ENCODE measurements at places on chromosomes 2 and 18. TPM values are rescaled to one million over a fixed set of nuclear protein-coding genes. Genes with fewer than 3 reads are reported as not detected.

SCN1A gene
- total RNA-seq = not detected

DNA sequence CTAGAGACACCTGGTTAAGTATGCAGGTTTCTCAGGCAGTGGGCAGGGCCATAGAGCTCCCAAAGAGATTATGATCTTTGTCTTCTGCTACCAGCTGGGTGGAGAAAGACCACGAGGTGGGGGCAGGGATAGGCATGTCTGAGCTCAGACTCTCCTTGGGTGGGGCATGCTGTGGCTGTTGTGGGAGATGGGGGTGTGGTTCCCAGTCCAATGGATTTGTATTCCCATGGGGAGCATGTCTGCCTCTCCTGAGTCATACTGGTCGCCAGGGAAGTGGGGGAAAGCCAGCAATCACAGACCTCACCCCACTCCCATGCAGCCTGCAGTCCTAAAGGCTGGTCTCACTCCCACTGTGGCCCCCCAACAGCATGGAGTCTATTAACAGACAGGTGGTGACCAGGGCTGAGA lies 31.4 kb upstream of the RHOB start:
- no peak overlapping the region for H3K27ac ChIP-seq
- peaks cover 25% of the 10 kb centered on the region for H3K4me1 ChIP-seq
- no peak for DNase-seq
- H3K27me3 ChIP-seq = no peaks in the 10 kb centered on the region
- no peak overlapping the region for H3K4me3 ChIP-seq

MREG gene
- total RNA-seq = 10.7 TPM

MYO7B gene
- 0.14 TPM for total RNA-seq

- H3K27ac ChIP-seq = no peak overlapping the region
- no peaks in the 10 kb centered on the region for H3K4me1 ChIP-seq
- peak; percentile 14 for DNase-seq
- H3K36me3 ChIP-seq = no peaks in the 10 kb centered on the region
- H3K27me3 ChIP-seq = no peaks in the 10 kb centered on the region
- no peak overlapping the region for H3K4me3 ChIP-seq
Observed at GRCh38 chr18:35407871-35408481, 30.8 kb upstream of the ZNF396 start.

- H3K4me1 ChIP-seq = peaks cover 19% of the 10 kb centered on the region
- H3K27me3 ChIP-seq = no peaks in the 10 kb centered on the region
- no peaks in the 10 kb centered on the region for H3K36me3 ChIP-seq
- H3K27ac ChIP-seq = peak overlapping the region; percentile 81
Observed at GRCh38 chr2:120253021-120253882, 600 bp downstream of the RALB start.

DNA sequence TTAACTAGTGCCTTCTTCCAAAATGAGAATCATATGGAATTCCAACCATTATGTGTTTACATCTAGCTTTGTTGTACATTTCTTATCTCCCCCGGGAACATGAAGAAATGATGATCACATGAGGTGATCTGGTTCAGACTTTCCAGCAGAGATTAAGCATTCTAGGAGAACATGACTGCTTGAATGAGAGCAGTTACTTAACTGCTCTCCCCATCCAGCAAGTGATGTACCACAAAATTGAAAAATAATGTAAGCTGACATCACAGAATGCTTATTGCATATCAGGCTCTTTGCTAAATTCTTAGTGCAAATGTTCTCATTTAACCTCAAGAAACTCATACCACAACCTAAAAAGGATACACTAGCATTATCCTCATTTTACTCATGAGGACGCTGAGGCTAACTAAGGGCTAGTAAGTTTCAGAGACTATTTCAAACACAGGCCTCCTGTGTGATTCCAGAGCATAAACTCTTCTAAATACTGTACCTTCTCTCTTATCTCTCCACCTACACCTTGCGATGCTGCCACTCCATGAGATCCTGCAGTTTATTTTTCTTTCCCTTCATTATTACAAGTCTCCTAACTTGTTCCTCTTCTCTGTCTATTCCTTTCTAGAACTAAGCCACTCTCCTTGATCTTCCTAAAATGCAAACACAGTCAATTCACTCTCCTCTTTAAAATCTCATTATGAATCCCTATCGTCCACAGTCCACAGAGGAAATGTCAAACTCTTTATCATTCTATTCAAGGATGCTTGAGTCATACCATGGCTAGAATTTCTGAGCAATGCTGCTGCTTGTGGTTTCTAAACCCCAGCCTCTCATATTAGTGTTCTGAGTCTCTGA lies 1224.8 kb upstream of the ZEB2 start:
- no peak overlapping the region for H3K27ac ChIP-seq
- no peaks in the 10 kb centered on the region for H3K27me3 ChIP-seq
- no peaks in the 10 kb centered on the region for H3K4me1 ChIP-seq

DNA sequence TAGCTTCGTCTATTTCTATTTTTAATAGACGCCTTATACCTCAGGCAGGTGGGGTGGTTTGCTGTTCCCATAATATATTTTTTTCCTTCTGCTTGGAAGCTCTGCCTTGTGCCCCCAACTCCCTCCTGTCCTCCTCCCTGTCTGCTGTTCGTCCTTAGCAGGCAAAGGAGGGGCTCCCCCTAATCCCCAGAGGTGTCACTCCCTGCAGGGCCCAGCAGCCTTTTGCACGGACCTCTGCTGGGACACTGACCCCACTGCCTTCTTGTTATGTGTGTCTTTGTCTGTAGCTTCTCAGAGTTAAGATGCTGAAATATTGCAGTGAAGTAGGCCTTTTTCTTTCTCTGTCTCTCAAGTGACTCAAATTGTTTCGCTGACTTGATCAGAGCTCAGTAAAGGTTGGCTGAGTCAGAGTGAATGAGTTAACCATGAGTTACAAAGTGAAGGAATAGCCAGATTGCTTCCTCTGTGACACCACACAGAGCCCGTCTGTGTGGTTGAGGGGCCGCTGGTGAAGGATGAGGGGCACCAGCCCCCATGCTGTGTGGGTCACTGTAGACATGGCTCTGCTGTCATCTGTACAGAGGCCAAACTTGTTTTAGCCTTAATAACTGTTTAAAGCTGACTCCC lies 47.7 kb downstream of the PRKCE start:
- H3K27me3 ChIP-seq = no peaks in the 10 kb centered on the region
- H3K36me3 ChIP-seq = no peaks in the 10 kb centered on the region
- no peak overlapping the region for H3K4me3 ChIP-seq
- no peaks in the 10 kb centered on the region for H3K4me1 ChIP-seq
- no peak for DNase-seq

NT5DC4 gene
- not detected for total RNA-seq

DNA sequence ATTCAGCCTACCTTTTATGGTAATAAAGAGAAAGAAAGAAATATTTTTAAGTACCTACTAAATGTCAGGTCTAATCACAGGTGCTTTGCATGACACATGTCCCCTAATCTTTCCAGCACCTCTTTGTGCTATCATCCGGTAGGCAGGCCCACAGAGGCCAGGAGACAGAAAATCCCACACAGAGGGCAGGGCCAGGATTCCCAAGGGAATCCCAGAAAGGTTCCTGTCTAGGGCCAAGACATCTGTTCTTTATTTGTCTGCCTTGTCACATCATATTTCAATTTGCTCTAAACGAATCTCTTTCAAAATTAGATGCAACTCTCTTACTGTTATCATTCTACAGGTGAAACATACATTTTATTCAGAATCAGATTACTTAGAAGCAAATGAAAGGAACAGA lies 676.1 kb upstream of the GYPC start:
- no peak overlapping the region for H3K27ac ChIP-seq
- no peaks in the 10 kb centered on the region for H3K36me3 ChIP-seq
- no peak overlapping the region for H3K4me3 ChIP-seq
- no peaks in the 10 kb centered on the region for H3K4me1 ChIP-seq
- H3K27me3 ChIP-seq = no peaks in the 10 kb centered on the region
- no peak for DNase-seq

- no peak for DNase-seq
- H3K4me3 ChIP-seq = no peak overlapping the region
- no peaks in the 10 kb centered on the region for H3K27me3 ChIP-seq
- no peaks in the 10 kb centered on the region for H3K36me3 ChIP-seq
Observed at GRCh38 chr2:46305767-46306166, 8.6 kb downstream of the EPAS1 start.

PER2 gene
- total RNA-seq = 26.2 TPM

- no peaks in the 10 kb centered on the region for H3K27me3 ChIP-seq
- H3K36me3 ChIP-seq = no peaks in the 10 kb centered on the region
- no peak overlapping the region for H3K27ac ChIP-seq
- no peaks in the 10 kb centered on the region for H3K4me1 ChIP-seq
- H3K4me3 ChIP-seq = no peak overlapping the region
Observed at GRCh38 chr2:11602563-11603204, 67.3 kb downstream of the NTSR2 start.

GRCh38 chr2:181106229-181106628 lies 125.8 kb downstream of the UBE2E3 start:
- no peak for DNase-seq
- H3K36me3 ChIP-seq = no peaks in the 10 kb centered on the region
- no peaks in the 10 kb centered on the region for H3K27me3 ChIP-seq
- no peaks in the 10 kb centered on the region for H3K4me1 ChIP-seq
- no peak overlapping the region for H3K4me3 ChIP-seq

MC4R gene
- total RNA-seq = not detected

All from thoracic aorta (tissue), 2 donors.